ENCODE measurements at places on chromosomes 12 and 14. TPM values are rescaled to one million over a fixed set of nuclear protein-coding genes. Genes with fewer than 3 reads are reported as not detected.

CD69 gene
- 90.5 TPM for total RNA-seq

FOXG1 gene
- not detected for total RNA-seq

P2RX7 gene
- 7.3 TPM for total RNA-seq

NID2 gene
- total RNA-seq = 0.34 TPM

CLEC6A gene
- not detected for total RNA-seq

Data from activated T-helper 1 cell treated with anti-CD3 and anti-CD28 coated beads, Interleukin-12 subunit alpha, Interleukin-12 subunit beta, Interleukin-2, Interleukin-4 antibody, amounts not matched to agents 30 ng/mL and 10 ng/mL and 1 ng/mL, durations not matched to agents 14 hours and 24 hours and 36 hours (primary cell).